ENCODE measurements at places on chromosomes 2 and 18.

GRCh38 chr18:52391810-52392559, 52.0 kb downstream of the DCC start:
- no peak for DNase-seq

GRCh38 chr2:180003559-180003958, 3.5 kb downstream of the CWC22 start:
- no peak for DNase-seq

DNA sequence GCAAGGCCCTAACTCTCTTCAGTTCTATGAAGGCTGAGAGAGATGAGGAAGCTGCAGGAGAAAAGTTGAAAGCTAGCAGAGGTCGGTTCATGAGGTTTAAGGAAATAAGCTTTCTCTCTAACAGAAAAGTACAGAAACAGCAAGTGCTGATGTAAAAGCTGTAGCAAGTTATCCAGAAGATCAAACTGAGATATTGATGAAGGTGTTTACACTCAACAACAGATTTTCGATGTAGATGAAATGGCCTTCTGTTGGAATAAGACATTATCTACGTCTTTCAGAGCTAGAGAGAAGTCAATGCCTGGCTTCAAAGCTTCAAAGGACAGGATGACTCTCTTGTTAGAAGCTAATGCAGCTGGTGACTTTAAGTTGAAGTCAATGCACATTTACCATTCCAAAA, 87.4 kb downstream of the PDCL3 start:
- DNase-seq = no peak

DNA sequence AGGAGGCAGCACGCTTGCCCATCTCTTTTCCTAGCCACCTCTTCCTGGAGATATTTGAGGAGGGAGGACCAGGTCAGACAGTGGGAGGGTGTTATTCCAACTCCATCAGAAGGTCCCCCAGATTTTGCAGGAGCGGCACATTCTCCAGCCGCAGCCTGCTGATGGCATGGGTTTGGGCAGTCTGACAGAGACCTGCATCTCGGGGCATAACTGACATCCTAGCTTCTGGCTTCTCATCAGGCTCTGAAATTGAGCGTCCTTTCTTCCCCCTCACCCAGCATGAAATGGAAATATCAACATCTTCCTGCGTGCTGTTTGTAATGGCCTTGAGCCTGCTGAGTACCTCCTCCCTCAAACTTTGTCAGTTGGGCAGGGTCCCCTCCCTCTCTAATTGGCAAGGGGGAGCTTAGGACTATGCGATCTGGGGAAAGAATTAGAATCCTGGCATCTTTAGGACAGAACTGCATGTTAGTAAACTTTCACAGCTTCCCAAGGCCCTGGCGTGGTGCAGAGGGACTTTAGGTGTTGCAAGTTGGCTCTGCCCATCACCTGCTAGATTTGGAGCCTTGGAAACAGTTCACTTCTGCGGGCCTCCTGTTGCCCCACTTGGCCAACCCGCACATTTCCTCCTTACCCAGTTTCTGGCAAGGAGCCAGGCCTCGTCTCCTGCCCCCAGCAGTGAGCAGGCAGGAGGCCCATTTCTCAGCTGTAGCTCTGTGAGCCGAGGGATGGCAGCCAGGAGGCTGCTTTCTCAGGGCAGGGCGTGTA, 2.2 kb downstream of the ITM2C start:
- DNase-seq = no peak
